ENCODE measurements at places on chromosomes 7 and 10.

- no peak for DNase-seq
Observed at GRCh38 chr7:45687721-45688120, 113.6 kb downstream of the ADCY1 start.

DNA sequence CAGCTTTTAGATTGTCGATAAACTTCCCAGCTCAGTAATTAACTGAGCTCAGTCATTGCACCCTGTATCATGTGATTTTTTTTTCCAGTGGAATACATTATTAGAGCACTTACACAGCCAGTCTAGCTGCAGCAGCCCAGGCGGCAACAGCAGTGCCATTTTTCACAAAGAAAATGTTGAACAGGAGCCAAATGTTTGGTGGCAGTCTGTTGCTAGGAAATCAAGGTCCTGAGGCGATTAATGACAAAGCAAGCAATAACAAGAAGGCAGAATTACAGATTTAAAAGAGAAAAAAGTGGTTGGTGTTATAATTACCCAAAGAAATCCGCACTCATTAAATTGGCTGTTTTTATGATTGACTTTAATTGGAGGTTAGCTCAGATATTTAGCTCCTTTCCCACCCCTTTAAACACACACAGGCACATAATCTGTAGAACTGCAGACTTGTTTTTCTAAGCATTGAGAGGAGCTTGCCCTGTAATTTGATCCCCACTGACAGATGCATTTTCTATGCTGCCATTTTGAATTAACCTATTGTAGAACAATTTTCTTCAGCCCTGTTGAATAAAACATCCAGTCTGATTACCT, 267.4 kb downstream of the ADK start:
- DNase-seq = no peak

GRCh38 chr10:97131181-97131628, 54.6 kb downstream of the SLIT1 start:
- DNase-seq = no peak

DNA sequence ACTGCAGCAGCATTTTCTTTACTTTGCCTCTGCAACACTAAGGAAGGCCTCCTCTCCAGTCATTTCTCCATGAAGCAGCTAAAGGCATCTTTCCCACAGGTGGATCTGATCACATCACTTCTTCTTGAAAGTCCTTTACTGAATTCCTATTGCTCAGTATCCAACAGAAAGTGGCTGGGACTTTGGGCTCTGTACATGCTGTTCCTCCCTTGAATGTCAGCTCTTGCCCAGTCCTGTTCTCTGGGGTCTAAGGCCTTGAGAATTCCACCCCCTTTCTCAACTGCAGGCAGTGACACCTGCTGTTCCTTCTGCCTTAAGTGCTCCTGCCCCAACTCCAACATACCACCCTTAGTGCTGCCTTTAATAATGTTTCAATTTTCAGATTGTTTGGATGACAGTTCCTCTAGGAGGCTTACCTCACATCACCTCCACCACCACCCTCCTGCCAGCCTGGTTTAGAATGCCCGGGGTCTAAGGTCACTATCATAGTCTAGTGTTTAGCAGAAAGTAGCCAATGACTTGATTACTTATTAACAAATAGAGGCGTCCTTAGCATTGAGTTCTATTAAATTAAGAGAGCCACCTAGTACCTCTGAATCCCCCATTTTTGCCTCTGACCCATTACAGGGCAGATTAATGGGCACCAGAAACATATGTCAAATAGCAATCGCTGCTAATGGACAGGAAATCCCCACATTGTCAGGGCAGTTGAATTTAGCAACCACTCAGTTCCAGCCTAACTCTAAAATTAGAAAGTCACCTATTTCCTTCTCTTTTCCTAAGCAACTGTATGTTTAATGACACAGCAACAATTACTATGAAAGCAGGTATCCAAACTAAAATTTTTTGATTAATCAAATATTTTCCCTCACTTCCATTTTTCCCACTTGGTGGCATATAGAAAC, 11.4 kb downstream of the INHBA start:
- DNase-seq = no peak
